ENCODE measurements at places on chromosomes 7 and 10.

GRCh38 chr10:64080071-64080470 lies 558.9 kb downstream of the REEP3 start:
- DNase-seq = no peak

GRCh38 chr7:133775201-133775600 lies 351.9 kb upstream of the LRGUK start:
- no peak for DNase-seq

GRCh38 chr7:138001529-138002095 lies at the start of gene CREB3L2:
CREB3L2 (minus strand) TSS chr7:138002086; CDS start chr7:138001705, 381 bp downstream.
- DNase-seq = peak; percentile 73

GRCh38 chr10:89750441-89750840 lies 49.1 kb downstream of the KIF20B start:
- DNase-seq = no peak

- no peak for DNase-seq
These were observed 11.7 kb upstream of the HILPDA start for GRCh38 chr7:128443831-128444600.

DNA sequence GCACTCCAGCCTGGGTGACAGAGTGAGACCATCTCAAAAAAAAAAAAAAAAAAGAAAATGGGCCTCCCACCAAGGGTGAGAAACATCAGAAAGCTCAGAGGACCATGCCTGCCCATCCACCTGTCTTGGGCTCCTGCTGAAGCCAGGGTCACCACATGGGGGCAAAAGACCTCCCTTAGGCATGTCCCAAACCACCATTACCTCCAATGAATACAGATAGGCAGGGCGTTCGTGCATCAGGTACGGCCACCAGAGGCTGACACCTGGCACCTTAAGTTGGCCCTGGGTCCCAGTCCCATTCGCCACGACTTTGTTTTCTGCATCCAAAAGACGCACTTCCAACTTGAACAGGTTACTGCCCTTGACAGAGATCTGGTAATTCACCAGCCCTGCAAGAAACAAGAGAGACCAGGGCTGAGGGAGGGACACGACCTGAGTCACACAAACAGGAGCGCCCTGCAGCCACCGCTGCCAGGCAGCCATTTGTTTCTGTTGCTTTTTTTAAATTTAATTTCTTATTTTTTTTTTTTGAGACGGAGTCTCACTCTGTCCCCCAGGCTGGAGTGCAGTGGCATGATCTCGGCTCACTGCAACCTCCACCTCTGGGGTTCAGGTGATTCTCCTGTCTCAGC lies 6.1 kb downstream of the GUSB start:
- no peak for DNase-seq

- DNase-seq = no peak
These were observed 211.8 kb downstream of the ADARB2 start for GRCh38 chr10:1525354-1526162.

- DNase-seq = peak; percentile 71
These were observed 52.4 kb downstream of the PDIA4 start for GRCh38 chr7:148975896-148976295.

GRCh38 chr7:30034501-30034900 lies 6.3 kb downstream of the PLEKHA8 start:
- DNase-seq = no peak

DNA sequence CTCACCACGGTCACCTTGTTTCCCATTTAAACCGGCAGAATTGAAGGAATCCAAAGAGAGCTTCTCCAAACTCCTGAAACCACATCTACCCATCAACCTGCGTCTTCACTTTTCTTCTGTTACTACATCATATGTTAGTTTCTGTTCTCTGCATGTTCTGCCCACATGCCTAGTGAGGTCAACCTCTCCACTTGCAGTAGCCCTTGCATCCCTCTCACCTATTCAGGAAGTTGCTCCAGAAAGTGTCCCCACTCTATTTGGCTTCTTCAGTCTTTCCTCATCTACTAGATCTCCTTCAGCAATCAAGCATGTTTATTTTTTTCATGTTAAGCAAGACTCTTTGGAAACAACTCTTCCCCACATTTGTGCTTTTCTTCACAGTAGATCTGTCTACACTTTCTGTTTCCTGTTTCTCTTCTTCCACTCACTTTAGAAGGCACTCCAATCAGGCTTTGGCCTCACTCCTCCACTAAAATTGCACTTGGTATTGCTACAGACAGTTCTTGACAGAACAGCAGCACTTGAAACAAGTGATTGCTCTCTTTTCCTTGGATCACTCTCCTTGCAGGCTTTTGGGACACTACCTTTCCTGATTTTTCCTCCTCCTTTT lies 7.5 kb downstream of the SAMD9L start:
- no peak for DNase-seq

- DNase-seq = no peak
These were observed 17.5 kb upstream of the CPVL start for GRCh38 chr7:29163854-29164253.

- DNase-seq = no peak
These were observed 181.6 kb downstream of the NXPH1 start for GRCh38 chr7:8615019-8615418.

- DNase-seq = peak; percentile 33
These were observed 38.0 kb upstream of the CACNA2D1 start for GRCh38 chr7:82481499-82482097.

GRCh38 chr10:5533098-5533731 lies 8.5 kb downstream of the CALML3 start:
- DNase-seq = no peak

GRCh38 chr10:114874827-114875411 lies 53.3 kb downstream of the FHIP2A start:
- DNase-seq = peak; percentile 85

- no peak for DNase-seq
These were observed 22.1 kb upstream of the OPN4 start for GRCh38 chr10:86632009-86632800.

- DNase-seq = peak; percentile 82
These were observed 45.0 kb downstream of the ALOX5 start for GRCh38 chr10:45418849-45419675.

DNA sequence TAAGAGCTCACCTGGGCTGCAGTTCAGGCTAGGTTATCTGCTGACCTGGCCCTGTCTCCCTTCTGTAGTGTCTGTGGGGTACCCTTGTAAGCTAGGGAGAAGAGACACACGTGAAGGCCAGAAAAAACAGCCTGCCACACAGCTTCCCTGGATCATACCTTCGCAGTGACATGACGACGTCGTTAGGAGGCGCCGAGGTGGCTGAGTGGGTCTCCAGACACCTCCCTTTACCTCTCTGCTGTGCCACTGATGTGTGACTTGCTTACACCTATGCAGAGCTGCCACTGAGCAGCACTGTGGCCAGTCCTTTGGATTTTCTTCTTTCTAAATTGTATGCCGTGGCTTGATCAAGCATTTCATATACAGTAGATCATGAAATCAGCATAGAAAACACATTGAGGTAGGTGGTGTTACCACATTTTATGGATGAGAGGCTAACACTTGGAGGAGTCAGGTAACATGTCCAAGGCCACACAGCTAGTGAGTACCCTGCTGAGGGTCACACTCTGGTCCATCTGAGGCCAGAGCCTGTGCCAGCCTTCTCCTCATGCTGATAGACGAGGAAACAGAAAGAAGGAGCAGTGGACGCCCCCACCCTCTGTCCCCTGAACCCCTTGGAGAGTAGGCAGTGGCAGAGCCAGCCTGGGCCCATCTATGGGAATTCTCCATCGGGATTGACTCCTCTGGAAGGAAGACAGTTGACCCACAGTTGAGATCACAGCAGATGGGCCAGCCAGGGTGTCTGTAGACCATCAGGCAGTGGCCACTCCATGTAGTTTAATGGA lies 23.1 kb downstream of the HTRA1 start:
- DNase-seq = no peak

DNA sequence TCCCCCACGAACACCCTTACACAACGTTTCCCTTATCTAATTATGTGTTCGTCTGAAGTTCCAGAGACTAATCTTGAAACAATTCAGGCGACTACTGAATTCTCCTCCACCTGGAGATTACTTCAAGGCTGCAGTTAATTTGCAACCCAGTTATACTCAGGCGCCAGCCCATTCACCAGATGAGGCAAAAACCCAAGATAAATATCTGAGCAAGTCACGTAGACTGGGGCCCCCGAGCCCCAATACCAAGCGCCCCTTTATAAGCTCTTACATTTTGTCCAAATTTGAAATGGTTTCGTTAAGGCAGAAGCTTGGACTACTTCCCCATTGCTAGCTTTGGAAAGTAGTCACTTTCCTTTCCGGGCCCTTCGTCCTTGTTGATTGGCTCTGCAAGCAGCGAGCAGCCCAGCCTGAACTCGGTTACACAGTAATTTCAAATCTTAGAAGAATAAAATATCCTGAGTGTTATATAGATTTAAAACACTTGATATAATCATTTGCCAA lies 1.2 kb downstream of the TPK1 start:
- DNase-seq = no peak

DNA sequence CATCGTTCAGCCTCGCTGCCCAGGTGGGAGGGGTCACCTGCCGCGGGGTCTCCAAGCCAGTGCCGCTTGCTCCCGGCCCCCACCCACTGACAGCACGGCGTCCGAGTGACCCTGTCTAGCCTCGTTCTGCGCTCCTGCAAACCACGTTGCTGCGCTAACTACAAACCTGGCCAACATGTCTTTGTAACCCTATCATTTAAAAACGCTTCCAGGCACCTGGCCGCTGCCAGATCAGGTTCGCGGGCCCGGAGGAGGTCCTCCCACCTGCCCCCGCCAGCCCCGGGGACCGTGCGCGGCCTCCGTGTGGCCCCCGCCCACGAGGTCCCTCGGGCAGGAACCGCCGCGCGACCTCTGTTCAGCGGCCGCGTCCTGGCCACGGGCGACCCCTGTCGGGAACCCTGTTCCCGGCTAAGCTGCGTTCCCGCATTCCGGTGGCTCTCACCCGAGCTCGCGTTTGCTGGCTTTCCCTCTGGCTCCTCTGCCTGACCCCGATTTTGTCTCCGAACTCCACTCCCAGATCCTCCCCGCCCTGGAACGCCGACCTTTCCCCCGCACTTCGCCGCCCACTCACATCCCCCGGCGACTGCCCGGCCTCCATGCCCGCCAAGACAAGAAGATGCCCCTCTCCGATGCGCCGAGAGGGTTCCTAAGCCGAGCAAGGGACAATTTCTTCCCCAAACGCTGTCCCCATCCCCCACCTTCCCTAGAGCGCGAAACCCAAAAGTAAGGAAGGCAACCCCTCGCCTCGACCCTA lies 2.4 kb downstream of the SFMBT2 start:
- peak; percentile 66 for DNase-seq

GRCh38 chr7:156568258-156568657 lies 72.3 kb upstream of the RNF32 start:
- no peak for DNase-seq

- no peak for DNase-seq
These were observed 52.2 kb upstream of the STEAP4 start for GRCh38 chr7:88358881-88359280.

- DNase-seq = no peak
These were observed 56.7 kb downstream of the GRK5 start for GRCh38 chr10:119263951-119264617.

Measured in SK-N-DZ (cell line).